Endothelial cell of umbilical vein (primary cell): ENCODE measurements at places on chromosomes 7 and 10. TPM values are rescaled to one million over a fixed set of nuclear protein-coding genes. Genes with fewer than 3 reads are reported as not detected.

SYPL1 gene
- 66.6 and 67.1 TPM in 2 replicates for total RNA-seq

GSTO1 gene
- total RNA-seq, result 195 and 211 TPM in 2 replicates

SPDYE8 gene
- not detected in 2 replicates for total RNA-seq

NPFFR1 gene
- total RNA-seq, result not detected in 2 replicates

FBXO24 gene
- 0.35 and 0.38 TPM in 2 replicates for total RNA-seq

CXCL12 gene
- 0.88 and 1.4 TPM in 2 replicates for total RNA-seq

CALCR gene
- total RNA-seq, result not detected in 2 replicates
